ENCODE measurements at places on chromosomes 1 and 21.

DNA sequence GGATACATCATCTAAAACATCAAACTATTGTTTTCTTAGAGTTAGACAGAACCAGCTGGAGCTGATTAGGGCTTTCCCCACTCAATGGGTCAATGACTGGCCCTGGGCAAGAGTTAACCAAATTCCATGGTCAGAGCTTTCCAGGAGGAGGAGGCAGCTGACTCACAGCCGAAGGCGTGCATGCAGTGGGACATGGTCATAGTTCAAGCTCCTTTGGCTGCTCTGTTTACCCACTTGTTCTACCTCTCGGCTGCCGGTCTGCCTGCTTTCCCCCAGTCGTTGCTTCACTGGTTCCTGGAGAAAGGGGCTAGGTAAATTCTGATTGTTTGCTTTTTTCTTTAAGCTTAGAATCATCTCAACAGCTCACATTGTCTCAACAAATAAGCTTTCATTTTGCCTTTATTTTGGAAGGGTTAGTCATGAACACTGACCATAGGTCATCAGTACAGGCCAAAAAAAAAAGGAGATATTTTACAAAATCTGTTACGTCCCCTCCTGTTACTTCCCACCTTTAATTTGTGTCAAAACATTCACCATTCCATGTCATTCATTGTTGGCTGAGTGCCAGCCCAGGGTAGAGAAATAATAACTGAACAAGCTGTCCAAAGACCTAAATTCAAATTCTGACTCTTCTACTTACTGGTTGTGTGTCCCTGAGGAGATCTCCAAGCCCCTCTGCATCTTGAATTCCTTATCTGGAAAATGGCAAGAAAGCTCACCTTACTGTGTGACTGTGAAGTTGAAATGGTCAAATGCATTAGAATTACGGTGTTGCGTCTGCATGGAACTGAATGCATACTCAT lies 12.0 kb downstream of the MAB21L3 start:
- no peak for DNase-seq

DNA sequence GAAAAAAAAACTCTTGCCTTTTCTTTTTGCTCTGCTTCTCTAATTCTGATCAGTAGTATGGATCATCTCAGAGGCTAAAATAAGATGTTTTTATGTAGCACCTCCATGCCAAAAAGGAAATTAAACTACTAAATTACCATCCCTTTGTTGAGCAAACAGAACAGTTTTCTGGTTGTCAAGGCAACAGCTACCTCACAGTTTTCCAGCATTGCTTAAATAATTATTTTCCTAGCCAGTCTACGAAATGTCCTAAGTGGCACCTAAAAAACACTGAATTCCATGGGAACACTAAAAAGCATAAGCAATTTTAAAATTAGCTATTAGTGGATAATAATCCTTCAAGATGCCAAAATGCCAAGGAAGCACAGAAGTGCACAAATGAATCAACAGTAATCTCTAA lies 61.7 kb downstream of the ARID4B start:
- DNase-seq: no peak

DNA sequence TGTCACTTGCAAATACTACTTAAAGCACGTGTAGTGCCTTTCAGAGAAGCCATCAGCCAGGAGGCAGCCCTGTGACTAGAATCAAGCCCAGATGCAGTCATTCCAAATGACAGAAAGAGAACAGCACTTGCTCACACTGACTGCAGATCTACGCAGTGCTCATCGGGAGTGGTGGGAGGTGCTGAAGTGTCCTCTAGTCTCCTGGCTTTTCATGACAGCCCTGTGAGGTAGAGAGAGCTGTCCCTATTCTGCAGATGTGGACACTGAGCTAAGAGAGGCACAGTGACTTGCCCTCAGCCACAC lies 62.3 kb upstream of the EDN2 start:
- DNase-seq: no peak

- DNase-seq: peak; percentile 10
Observed at GRCh38 chr1:31064718-31065309, 703 bp downstream of the PUM1 start.

- DNase-seq: no peak
Observed at GRCh38 chr1:23478896-23479665, 4.9 kb downstream of the ASAP3 start.

GRCh38 chr1:47444562-47445465 lies 7.0 kb downstream of the FOXD2 start:
- DNase-seq: no peak

DNA sequence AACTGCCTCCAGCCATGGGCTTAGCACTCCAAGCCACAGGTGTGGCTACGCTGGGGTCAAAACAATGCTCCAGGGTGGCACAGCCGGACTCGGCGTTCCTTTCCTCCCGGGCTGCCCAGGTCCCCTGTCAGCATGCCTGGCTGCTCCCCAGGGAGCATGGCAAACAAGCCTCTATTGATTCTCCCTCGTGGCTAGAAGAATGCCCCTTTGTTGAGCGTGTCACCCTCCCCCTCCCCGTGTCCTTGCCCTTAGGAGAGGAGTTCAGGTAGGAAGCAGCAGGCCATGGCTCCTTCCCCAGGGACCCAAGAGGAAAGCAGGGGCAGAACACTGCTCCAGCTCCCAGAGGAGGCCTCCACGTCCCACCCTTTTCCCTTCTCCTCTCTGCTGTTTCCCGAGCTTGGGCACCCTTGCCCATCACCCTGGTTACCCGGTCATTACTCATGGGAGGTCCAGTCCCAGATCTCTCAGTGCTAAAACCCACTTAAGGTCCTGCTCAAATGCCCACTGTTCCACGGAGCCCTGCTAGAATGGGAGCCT lies 57.4 kb upstream of the CITED4 start:
- DNase-seq: no peak
